ENCODE measurements at places on chromosomes 2 and 18.

- DNase-seq, result no peak
Observed at GRCh38 chr2:217973008-217973787, 29.6 kb downstream of the TNS1 start.

DNA sequence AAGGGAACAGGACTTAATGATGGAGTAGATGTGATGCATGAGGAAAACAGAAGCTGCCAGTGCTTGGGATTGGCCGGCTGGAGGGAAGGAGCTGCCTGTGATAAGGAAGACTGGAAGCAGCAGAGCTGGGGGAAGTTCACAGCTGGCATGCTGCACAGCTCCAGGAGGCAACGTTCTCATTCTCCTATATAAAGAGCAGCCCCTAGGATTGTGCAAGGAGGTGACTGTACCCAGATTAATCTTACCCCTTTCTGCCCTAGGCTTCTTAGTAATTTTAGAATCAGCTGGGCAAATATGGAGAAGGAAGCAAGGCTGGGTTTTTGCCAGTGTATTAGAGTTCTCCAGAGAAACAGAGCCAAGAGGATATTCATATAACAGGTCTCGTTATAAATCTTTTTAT lies 155.8 kb downstream of the ALPK2 start:
- DNase-seq, result no peak

- no peak for DNase-seq
Observed at GRCh38 chr2:136639651-136640050, 125.7 kb upstream of the THSD7B start.

DNA sequence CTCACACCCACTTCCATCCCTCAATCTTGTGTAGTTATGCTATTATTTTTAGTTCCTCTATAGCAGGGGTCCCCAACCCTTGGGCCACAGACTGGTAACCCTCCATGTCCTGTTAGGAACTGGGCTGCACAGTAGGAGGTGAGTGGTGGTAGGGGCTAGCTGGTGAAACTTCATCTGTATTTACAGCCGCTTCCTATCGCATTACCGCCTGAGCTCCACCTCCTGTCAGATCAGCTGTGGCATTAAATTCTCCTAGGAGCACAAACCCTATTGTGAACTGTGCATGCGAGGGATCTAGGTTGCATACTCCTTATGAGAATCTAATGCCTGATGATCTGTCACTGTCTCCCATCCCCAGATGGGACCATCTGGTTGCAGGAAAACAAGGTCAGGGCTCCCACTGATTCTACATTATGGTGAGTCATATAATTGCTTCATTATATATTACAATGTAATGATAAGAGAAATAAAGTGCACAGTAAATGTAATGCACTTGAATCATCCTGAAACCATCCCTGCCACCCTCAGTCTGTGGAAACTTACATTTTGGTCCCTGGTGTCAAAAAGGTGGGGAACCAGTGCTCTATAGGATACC lies 1.6 kb upstream of the RAB11FIP5 start:
- no peak for DNase-seq

GRCh38 chr2:170420961-170421687 lies 243.2 kb downstream of the MYO3B start:
- DNase-seq, result no peak

GRCh38 chr2:240232961-240233884 lies 92.8 kb upstream of the OTOS start:
- peak; percentile 96 for DNase-seq

DNA sequence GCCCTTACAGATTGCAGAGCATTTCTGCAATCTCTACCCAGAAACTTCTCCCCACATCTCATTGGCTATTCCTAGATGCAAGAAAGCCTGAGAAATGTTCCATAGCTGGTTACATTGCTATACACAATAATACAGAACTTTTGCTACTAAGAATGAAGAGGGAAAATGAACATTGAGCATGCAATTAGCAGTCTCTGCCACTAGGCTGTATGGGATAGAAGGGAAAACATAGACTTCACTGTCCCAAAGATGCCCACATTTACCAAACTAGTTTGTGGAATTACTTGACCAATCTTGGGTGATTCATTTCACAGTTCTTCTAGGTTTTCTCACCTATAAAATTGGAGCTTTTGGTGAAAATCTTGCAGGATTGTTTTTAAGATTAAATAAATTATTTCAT lies 265.7 kb upstream of the NT5C1B start:
- DNase-seq, result peak; percentile 30

DNA sequence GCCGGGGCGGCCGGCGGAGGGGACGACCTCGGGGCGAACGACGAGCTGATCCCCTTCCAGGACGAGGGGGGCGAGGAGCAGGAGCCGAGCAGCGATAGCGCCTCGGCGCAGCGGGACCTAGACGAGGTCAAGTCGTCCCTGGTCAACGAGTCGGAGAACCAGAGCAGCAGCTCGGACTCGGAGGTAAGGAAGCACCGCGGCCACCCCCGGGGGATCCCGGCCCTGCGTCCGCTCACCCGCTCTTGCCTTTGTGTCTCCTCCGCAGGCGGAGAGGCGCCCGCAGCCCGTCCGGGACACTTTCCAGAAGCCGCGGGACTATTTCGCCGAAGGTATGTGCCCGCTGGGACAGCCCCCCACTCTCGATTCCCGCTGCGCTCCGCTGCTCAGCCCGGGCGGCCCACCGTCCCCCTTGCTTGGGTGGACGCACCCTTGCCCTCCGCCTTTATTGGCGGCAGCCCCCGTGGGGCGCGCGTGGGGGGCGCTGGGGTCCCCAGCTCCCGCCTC lies 611 bp downstream of the TCF7L1 start:
- peak; percentile 56 for DNase-seq

- peak; percentile 73 for DNase-seq
Observed at GRCh38 chr18:35376742-35377695, at the start of gene ZNF396. ZNF396 (minus strand) TSS chr18:35377337; CDS start chr18:35374292, 3,045 bp downstream.

DNA sequence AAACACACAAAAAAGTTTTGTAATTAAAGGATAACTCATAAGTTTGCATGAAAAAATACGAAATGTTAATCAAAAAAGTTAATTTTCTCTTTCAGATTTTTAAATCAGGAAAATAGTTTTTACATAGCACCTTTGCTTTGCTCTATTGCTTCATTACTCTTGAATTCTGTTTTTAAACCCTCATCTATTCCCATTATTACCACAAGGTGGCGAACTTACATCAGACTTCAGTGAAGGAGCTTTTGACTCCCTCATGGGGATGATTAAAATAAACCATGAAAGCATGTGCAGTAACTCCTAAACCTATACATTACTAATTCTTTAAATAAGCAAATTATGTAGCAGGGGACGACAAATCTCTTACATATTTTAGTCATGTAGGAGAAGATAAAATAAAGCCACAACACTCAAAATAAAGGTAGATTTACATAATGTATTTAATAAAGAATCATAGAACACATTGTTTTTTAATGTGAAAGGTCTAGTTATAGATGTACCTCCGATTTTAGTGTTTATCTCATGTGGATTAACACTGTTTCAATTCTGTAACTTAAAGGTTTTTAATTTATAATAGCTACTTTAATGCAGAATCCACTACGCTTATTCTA lies 105.2 kb downstream of the NETO1 start:
- DNase-seq, result no peak

DNA sequence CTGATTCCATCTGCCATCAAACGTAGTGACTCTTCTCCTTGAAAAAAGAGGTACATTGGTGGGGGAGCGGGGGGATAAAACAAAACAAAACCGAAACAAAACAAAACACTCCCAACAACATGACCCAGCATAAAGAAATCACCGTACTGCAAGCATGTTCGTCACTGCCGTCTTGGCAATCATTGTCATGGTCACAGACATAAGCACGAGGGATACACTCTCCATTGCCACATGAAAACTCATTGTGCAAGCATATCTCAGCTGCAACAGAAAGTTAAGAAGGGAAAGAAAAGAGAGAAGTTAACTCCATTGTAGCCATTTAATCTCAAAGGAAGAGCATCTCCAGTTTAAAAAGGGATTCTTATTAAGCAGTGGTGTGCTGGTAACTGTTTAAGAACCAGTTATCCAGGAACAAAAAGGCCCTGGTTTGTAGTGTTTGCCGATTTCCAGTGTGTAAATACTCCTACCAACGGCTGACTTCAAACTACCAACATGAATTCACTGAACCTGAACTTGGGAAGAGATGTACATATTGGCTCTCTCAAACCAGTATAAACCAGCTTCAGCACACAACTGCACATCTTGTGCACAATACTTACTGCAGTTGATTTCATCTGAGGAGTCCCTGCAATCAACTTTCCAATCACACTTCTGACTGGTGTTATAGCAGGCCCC lies 68.2 kb downstream of the LRP2 start:
- no peak for DNase-seq

- DNase-seq, result peak; percentile 10
Observed at GRCh38 chr2:33605056-33605455, 6.0 kb upstream of the FAM98A start.

DNA sequence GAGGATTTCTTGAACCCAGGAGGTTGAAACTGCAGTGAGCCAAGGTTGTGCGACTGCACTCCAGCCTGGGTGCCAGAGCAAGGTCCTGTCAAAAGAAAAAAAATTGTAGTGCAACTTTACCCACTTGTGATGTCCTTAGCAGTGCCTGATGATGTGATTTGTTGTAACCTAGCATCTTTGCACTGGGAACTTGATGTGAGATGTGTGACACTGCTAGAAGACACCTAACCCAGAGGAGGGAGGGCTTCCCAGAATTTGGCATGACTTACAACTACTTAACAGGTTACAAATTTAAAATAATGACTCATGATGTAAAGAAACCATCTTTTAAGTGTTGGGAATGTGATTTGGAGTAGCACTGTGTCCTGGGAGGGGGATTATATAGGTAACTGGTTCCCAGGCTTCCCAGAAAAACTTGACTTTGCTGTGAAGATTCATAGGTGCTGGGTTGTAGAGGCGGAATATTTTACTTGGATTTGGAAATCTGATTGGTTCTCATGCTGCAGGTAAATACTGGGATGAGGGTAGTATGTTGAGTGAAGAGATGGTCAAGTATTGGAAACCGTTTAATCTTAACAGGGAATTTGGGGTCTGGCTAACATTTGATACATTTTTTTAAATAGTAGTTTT lies 3.7 kb downstream of the EEF1B2 start:
- DNase-seq, result no peak

GRCh38 chr2:32064021-32064601 lies 755 bp downstream of the SPAST start:
- DNase-seq, result peak; percentile 3

GRCh38 chr2:37215250-37215649 lies 16.1 kb downstream of the CEBPZ start:
- DNase-seq, result no peak

All from T47D (cell line).